ENCODE measurements at places on chromosomes 2 and 18. TPM values are rescaled to one million over a fixed set of nuclear protein-coding genes. Genes with fewer than 3 reads are reported as not detected.

The CPLX4 gene
- not detected for total RNA-seq

The IKZF2 gene
- total RNA-seq = 153 TPM

- H3K36me3 ChIP-seq = no peaks in the 10 kb centered on the region
- peaks cover 16% of the 10 kb centered on the region for H3K4me1 ChIP-seq
- H3K4me3 ChIP-seq = no peak overlapping the region
- no peak overlapping the region for H3K27ac ChIP-seq
Measured at GRCh38 chr18:23085066-23085465, 50.2 kb upstream of the CABLES1 start.

GRCh38 chr2:142754182-142754581 lies 123.3 kb upstream of the KYNU start:
- H3K27me3 ChIP-seq = no peaks in the 10 kb centered on the region
- no peaks in the 10 kb centered on the region for H3K4me1 ChIP-seq
- no peaks in the 10 kb centered on the region for H3K36me3 ChIP-seq
- no peak for DNase-seq

All from type B pancreatic cell (in vitro differentiated cells).